Lower leg skin (tissue), 4 donors: ENCODE measurements at places on chromosomes 4 and X.

DNA sequence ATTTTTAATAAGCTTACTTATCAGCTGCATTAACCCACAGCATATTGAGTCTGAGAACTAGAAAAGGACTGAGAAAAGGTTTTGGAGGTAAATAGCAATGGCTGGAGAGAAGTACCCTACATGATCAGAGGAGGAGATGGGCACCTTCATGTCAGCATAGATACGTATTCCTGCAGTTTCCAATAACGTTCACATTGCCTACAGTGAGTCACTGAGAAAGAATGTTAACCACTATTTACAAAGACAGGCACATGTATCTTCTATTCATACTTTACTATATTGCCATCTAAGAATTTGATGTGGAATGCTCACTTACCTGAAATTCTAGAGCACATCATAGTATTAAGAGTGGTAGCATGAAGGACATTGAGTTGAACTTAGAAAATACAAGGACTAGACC, 92.5 kb downstream of the TLL1 start:
- DNase-seq, result no peak

- no peak for DNase-seq
These were observed 184.0 kb downstream of the UGT8 start for GRCh38 chr4:114782415-114783214.

GRCh38 chr4:82124365-82124764, 249.4 kb downstream of the HNRNPD start:
- no peak for DNase-seq

DNA sequence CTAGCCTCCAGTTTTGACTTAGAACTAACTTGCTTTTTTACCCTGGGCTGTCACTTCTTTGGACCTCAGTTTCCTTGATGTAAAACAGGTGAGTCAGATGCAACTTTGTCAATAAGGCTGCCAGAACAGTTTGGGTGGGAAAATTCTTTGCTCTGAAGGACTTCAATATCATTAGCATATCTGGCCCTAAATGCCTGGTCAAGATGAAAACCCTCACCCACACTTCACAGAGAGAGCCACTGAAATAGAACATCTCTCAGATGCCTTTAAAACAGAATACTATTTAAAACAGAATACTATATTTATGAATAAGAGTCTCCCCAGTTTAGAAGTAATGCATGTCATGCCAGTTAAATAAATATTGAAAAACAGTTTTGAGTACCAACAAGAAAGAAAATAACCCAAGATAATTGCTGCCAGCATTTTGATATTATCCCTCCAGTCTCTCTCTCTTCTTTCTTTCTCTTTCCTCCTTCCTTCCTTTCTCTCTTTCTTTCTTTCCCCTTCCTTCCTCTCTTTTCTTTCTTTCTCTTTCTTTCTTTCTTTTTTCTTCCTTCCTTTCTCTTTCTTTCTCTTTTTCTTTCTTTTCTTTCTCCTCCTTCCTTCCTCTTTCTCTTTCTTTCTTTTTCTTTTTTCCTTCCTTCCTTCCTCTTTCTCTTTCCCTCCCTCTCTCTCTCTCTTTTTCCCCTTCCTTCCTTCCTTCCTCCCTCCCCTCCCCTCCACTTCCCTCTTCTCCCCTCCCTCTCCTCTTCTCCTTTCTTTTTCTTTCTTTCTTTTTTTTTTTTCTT, 32.8 kb upstream of the SHISA3 start:
- DNase-seq, result no peak

DNA sequence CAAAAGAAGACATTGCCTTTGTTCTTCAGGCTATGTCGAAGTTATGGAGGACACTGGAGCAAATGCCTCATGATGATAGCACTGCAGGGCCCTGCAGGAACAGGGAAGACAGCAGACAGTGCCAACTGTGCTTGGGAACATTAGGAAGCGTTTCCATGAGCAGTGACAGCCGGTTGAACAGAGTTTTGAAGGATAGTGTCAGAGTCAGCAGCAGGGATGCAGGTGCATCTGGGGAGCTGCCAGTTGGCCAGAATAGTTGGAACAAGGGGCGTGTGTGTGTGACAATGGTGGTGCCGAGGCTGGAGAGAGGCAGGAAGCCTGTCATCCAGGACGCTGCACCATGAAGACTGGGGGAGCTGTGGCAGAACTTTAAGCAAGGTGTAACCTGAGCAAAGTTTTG, 88.6 kb downstream of the SHROOM3 start:
- DNase-seq, result no peak

GRCh38 chr4:142824368-142824767, 21.7 kb downstream of the INPP4B start:
- DNase-seq, result no peak

DNA sequence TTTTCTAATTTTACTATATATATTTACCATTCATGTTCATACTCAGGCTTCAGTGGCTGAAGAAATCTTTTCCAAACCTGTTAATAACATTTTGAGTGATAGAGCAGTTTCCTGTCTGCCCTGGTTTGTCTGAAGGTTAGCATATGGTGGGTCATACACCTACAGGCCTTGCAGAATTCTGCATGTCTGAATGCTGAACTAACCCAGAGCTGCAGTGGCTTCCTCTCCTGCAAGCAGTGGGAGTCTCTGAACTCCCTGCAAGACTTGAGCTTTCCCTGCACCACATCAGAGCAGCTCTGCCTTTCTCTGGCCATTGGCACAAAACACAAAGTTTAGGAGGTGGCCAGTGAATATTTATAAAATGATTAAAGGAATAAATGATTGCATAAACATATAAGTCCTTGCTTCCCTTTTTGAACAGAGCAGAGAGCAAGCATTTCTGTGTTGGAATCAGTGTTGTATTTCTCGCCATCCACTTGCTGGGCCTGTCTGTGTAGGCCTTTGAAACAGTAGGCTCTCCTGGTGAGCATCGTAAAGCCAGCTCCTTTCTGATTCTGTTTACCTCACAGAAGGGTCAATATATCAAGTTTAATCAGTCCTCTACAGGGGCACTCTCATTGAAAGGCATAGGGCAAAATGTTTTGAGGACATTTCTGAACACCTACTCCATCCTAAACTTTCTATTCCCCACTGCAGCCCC, 15.0 kb upstream of the UNC5C start:
- DNase-seq, result no peak

GRCh38 chrX:120297923-120298322, 13.3 kb downstream of the TMEM255A start:
- no peak for DNase-seq

DNA sequence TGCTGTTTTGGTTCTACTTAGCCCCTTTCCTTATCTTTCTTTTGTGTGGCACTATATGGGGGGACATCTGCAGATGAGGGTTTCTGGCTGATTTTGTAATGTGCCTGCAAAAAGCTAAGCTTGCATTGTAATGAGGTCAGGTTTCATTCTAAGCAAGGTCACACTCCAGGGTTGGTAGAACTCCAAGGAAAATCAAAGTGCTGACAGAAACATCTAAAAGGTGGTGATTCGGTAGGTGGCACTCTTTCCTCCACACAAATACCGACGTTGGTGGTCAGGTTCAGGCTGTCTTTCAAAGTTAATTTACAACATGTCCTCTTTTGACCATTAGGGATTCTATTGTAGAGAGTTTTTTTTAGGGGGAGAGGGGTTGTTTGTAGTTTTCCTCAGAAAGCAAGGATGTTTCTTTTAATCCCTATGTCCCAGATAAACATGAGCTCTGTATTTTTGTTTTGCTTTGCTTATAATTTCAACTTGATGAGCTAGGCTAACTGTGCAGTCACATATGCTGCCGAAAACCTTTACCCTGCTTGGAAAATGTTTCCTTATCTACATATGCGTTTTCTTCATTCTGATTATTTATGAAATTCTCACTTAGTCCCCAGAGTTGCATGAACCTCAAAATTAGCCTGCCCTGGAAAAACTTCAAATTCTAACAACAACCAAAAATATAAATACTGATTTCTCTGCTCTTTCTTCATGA, 434.2 kb downstream of the PPARGC1A start:
- DNase-seq, result no peak

GRCh38 chrX:144259054-144259453, 375.2 kb downstream of the UBE2NL start:
- DNase-seq, result no peak

DNA sequence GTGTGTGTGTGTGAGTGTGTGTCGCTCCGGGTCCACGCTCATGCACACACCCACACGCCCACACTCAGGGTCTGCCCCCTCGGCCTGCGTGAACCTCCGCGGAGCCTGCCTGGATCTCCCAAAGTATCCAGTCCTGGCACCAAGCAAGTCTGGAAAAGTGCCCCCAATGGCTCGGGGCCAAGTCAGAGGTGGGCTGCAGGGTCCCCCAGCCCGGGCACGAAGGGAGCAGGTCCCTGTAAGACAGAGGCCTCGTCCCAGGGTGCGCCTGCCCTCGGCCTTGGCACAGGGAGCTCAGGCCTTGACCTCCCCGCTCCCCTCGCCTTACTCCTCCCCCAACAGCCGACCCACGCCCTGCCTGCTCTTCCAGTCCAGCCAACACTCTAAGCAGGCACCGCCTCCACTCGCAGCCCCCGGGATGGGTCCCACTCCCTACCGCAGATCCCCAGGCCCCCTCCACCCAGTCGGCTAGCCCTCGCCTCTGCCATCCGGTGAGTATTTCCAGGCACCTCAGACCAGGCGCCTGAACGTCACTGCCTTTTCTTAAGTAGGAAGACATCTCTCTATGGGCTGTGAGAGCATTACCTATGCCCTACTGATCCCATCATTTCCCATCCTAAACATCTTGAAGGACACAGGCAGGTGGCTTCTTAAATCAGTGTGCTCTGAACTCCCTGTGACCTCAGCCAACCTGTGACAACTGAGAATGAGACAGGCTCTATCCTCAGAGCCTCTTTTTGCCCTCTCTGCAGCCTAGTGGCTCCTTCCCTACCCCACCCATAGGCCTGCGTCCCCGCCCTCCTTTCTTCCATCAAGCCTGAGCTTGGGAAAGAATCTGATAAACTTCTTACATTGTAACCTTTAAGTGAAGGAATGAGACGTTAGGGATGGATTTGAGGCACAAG, 704 bp downstream of the FAM114A1 start:
- DNase-seq, result peak; percentile 34

GRCh38 chr4:86991994-86992393, 57.2 kb downstream of the AFF1 start:
- no peak for DNase-seq

GRCh38 chr4:121738780-121739535, 26.0 kb downstream of the SMIM43 start:
- DNase-seq, result no peak

- no peak for DNase-seq
These were observed 249.1 kb downstream of the RPA4 start for GRCh38 chrX:97132664-97133415.

DNA sequence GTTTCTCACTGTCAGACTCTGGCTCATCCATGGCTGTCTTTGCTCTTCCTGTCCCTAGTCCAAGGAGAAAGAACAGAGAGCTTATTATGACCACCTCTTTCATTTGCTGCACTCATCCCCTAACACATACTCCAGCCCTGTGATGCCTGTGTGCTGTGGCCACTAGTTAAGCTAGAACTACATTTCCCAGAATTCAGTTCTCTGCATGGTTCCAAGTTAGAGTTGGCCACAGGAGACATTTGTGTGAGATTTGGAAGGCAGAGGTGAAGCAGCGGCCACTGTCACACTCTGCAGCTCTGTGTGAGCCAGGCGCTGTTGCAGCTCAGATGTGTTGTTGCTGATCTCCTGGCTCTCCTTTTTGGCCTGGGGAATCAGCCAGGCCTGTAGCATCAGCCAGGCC, 188.2 kb upstream of the ATP6AP2 start:
- no peak for DNase-seq

DNA sequence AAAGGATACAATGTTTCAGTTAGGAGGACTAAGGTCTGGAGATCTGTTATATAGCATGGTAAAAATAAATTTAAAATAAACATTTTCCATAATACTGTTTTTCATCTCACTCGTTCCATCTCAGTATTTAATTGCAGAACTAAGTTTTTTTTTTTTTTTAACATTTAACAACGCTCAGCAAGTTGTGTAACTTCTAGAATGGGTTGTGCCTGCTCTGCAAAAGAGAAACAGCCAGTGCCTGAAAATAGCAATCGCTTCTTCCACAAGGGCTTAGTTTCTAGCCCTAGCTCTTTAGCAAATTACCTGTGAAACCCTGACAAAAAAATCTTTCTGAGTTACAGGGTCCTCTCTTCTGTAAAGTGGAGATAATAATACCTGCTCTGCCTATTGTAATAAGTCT, 41.9 kb downstream of the CNGA1 start:
- DNase-seq, result no peak

GRCh38 chrX:69305333-69306062, 140.2 kb upstream of the PJA1 start:
- no peak for DNase-seq
